H1 (cell line): ENCODE measurements at places on chromosomes 13 and 19. TPM values are rescaled to one million over a fixed set of nuclear protein-coding genes. Genes with fewer than 3 reads are reported as not detected.

The MEGF8 gene
- 13.0 and 22.9 TPM in 2 replicates for polyA plus RNA-seq

The URAD gene
- polyA plus RNA-seq, result not detected in 2 replicates

The ZNF700 gene
- 1.5 and 3.0 TPM in 2 replicates for polyA plus RNA-seq

The TSC22D1 gene
- polyA plus RNA-seq, result 47.2 and 52.6 TPM in 2 replicates

DNA sequence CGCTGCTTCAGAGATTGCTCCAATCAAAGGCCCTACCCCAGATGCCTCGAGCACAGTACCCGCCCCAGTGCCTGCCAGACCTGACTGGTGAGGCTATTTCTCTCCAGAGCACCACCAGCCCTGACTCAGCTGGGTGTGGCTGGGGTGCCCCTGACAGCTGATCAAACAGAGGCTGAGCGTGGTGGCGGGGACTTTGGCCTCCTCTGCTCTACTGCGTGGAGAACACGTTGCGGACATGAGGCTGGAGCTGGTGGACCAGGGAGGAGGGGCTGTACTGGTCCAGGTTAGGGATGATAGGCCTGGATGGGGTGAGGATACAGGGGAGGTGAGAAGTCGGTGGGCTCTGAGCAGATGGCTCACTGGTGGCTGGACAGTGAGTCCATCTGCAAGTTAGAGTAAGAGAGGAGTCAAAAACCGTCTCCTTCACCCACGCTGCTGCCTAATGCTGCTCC lies 3.5 kb upstream of the DOCK6 start:
- DNase-seq, result no peak

DNA sequence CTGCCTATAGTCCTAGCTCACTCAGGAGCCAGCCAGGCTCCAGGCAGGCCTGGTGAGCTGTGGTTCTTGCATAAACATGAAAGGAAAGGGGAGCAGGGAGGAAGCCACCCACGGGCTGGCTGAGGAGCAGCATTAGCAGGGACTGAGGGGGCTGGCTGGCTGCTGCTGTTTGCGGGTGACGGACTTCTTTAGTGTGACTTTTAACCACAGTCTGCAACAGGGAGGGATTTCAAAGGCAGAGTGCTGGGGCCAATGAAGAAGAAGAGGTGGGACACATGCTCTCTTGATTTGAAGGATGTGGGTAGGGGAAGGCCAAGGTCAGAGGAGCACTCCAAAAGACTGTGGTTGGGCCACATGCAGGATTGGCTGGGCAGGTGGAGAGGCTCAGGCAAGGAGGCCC lies 223.0 kb downstream of the DNAJC15 start:
- no peak for DNase-seq

DNA sequence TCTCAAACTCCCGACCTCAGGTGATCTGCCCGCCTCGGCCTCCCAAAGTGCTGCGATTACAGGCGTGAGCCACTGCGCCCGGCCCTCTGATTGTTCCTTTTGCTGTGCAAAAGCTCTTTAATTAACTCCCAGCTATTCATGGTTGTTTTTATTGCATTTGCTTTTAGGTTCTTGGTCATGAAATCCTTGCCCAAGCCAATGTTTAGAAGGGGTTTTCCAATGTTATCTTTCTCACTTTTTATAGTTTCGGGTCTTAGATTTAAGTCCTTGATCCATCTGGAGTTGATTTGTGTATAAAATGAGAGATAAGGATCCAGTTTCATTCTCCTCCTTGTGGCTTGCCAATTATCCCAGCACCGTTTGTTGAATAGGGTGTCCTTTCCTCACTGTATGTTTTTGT lies 19.2 kb upstream of the GRTP1 start:
- DNase-seq, result no peak

DNA sequence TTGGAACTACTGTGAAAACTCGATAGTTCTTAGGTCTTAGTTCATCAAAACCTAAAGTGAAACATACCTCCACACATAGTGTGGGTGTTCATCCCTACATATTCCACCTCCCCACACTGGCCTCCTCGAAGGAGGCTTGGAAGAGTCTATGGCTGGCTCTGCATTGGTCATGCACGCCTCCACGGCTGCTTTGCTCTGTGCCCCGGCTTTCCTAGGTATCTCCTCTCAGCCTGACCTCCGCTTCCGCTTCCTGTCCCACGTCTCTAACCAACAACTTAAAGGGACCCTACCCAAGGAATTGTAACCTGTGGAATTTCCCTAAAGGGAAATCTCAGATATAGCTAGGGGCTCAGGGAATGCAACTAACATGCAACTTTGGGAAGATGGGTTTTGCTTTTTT lies 79.7 kb upstream of the MBNL2 start:
- DNase-seq, result no peak

DNA sequence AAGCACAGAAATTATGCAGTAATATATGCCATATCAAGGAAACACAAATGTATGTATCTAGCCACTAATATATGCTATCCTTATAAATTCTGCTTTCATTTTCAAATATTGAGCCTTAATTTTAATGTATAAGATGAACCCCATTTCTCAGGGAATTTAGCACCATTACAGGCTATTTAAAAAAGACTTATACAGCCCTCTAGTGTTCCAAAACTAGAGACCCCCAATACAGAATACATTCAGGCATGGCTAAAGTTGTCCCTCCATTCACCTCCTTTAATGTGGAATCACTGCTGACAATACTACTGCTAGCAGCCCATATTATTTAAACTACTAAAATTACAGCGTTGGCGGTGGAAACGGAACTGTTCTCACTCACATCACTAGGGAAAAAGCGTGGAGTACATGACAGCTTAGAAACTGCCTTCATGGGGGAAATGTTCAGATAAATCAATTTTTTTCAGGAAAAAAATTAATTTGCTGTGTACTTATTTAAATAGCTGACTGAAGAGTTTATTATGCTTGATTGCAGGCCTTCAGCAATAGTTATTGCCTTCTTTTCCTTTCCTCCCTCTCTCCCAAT lies 541.0 kb downstream of the PCDH9 start:
- no peak for DNase-seq

- no peak for DNase-seq
These were observed 59.4 kb downstream of the ZNF708 start for GRCh38 chr19:21269813-21270212.

DNA sequence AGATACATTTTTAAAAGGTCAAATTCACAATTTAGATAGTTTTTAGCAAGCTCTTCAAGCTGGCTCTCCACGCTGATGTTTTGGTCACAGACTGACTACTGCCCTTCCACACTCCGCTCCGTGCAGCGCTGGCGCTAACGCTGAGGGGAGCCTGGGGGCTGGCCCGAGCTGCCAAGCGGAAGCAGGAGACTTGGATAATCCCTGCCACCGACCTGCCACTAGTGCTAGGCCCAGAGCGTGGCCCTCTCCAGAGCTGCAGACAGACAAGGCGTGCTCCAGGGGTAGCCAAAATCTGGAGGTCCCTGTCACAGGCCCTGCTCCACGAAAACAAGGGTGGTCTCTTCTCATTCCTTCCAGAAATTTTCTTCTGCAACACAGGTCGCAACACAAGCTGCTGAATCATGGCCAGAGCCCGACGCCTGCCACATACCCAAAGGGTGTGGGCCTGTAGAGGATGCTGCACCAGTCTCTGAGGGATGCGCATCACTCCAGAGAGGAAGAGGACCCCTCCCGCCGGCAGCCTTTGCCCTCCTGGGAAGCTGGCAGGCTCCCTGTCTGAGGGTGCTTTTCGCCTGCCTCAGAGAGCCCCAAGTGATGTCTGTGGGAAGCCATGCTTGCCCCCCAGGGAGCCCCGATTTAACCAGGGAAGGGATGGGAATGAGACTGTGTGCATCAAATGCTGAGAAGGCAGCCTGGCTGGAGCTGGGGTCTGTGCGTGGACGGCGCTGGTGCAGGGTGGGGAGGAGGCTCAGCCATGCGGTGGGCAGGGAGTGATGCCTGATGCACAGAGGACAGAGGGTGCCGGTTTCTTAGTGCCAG lies 21.6 kb downstream of the CAPS start:
- no peak for DNase-seq

DNA sequence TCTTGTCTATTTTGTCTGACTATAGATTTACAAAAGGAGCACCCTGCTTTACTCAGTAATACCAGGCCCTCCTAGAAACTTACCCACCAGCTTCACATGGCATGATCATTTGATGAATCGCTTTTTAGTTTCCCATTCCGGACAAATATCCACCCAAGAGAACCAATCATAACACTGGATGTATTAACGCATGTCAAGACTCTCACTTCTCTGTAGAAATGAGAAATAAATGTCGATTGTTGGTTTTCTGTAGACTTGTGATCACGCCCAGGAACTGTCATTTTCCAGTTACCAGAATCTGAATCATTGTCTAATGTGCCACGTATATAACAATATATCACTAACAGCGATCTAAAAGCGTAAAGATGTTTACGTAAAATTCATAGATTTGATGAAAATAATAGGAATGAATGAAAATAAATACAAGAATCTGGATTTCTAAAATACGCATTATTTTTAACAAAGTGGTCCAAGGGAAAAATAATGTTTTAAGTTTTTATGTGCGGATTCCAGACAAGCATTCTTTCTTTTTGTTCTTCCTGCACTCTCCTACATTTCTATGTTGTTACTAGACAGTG lies 14.0 kb downstream of the CDX2 start:
- no peak for DNase-seq

GRCh38 chr13:91058066-91058465 lies 289.4 kb upstream of the MIR17HG start:
- no peak for DNase-seq

DNA sequence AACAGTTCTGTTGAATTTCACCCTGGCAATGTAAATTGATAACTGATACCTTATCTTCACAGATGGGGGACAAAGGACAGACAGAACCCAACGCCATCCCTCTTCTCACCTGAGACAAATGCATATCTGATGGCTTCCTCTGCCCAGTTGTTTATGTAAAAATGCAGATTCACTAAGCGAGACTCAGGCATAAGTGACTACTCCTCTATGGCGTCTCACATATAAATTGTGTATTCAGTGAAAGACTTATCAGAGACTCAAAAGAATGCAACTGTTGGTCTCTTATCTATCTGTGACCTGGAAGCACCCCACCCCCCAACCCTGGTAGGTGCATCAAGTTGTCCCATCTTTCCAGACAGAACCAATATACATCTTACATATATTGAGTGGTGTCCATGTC lies 13.3 kb upstream of the CALM3 start:
- DNase-seq, result no peak

- no peak for DNase-seq
These were observed 590.8 kb downstream of the LMO7 start for GRCh38 chr13:76226941-76227340.

DNA sequence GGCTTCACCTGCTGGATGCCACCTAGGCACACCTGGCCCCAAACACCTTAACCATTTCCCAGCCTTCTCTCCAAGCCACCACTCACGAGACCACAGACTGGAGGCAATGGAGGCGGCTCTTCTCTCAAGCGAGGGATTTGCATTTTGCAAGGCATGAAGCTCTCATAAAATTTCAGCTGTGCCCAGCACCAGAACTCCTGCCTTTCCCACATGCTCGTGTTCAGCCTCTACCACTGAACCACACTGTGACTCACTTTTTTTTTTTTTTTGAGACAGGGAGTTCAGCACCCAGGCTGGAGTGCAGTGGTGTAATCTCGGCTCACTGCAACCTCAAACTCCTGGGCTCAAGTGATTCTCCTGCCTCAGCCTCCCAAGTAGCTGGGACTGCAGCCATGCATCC lies 10.6 kb downstream of the NANOS3 start:
- no peak for DNase-seq

- DNase-seq, result no peak
These were observed 814 bp downstream of the NBEA start for GRCh38 chr13:34942732-34943435.

DNA sequence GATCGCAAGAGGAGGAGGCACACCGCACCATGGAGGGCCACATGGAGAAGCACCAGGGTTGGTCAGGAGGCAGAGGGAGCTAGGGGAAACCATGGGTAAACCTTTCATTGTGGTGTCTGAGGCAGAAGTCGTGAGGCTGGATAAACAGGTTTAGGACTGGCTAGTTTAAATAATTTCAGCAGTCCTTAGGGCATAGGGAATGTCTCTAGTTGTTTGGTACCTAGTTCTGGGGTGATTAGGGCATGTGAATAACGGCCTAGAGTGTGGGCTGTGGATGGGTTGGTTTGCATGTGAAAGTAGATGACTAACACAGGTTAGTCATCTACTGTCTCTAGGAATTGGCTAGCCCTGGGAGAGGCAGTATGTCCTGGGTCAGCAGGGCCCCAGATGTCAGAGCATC lies 102.3 kb downstream of the STOML3 start:
- DNase-seq, result no peak

GRCh38 chr13:76971851-76972829 lies 19.7 kb upstream of the CLN5 start:
- no peak for DNase-seq

- DNase-seq, result no peak
These were observed 10.0 kb upstream of the VWA8 start for GRCh38 chr13:41970918-41971317.

- no peak for DNase-seq
These were observed 190.1 kb upstream of the KLF12 start for GRCh38 chr13:74324338-74324737.

DNA sequence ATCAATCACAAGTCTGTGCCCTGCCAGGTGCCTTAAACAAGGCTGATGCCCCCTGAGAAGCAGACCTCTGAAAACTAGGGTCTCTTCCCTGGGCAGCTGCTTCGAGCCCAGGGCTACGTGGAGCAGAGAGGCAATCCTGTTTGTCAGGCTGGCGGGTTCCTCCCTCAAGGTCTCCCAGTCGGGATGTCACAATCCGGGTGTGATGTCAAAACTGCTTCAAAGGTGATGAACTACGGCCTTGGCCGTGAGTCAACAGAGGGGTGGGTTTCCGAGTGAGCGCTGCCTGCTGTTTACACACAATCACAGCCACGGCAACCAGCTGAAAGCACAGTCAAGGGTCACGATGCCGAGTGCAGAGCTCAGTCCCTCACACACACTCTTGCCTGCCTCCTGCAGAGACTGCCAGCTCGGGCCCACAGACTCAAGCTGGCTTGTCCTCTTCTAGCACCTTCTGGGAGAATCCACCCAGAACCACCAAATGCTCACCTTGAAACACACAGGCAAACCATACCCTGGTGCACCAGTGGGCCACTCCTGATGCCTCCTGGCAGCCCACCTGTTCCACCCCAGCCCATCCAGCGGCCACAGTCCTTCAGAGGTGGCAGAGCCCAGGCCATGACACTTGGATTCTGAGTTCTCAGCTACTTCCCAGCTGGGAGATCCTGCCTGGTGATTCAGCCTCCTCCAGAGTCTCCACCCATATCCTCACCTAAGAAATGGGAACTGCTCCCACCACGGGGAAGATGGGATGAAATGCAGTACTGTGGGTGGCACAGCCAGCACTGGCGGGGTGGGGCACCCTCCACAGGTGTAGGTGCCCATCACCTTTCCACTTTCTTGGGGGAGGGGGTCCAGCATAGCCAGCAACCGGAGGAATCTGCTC lies 6.8 kb downstream of the ELL start:
- DNase-seq, result no peak

- no peak for DNase-seq
These were observed 2.0 kb downstream of the ETV2 start for GRCh38 chr19:35643255-35644205.

- no peak for DNase-seq
These were observed 34.4 kb downstream of the DCLK1 start for GRCh38 chr13:36096461-36097416.
